ENCODE measurements at places on chromosomes 5 and 9.

DNA sequence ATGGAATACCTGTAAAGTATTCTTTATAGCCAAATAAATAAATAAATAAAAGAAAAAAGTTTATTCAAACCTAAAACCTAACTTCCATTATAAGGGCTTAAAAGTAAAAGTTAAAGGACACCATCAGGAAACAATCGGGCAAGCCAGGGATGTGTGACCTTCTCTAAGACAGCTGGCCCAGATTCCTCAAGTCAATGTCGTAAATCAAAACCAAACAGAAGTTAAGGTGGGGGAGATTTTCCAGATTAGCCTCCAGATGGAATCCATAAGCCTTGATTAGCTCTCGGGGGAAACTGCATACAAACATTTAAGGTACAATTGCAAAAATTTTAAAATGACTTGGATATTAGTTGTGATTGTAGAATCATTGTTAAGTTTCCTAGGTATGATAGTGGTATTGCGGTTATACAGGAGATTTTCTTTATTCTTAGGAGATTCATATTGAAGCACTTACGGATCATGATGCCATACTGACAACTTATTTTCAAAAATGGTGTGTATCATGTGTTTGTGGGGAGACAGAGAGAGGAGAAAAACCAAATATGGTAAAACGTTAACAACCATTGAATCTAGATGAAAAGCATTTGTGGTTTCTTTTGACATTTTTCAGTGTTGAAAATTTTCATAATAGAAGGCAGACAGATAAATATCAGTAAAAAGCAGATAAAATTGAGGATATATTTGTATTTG is 21.5 kb upstream of the MGAT1 start:
- no peak for DNase-seq

- no peak for DNase-seq
Measured at GRCh38 chr5:79301046-79301712, 65.2 kb downstream of the JMY start.

DNA sequence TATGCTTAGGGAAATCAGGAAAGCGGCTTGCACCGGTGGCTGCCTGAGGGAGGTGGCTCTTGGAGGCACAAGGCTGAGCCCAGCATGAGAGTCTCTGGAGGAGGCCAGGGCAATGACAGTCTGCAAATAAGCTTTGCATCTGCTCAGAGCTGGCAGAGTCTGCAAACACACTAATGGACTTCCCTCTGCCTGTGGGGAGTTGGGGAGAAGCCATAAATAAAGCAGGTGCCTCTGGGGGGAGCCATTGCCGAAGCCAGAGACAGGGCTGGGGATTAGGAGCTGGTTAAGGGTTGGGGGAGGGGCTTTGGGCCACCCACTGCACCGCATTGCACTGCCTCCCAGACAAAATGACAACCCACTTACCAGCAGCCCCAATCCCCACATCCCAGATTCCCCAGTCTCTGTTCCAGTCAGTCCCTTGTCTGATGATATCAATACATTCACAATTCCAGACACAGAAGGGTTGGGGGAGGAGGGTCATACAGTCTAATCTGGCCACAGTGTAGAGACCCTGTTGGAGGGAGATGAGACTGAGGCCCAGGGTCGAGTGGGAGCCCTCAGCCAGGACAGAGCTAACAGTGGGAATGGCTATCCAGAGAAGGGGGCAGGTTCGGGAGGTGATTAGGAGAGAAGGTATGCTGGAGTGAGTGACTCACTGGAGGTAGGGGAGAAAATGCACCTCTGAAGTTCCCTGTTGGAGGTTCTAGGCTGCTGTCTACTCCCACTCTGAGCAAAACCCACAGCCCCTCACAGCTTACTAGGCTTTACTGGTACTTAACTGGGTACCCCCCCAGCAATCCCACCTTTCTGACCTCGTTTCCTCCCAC is 53.7 kb downstream of the PAX5 start:
- no peak for DNase-seq

GRCh38 chr5:91024206-91024605 is 358.9 kb downstream of the ARRDC3 start:
- no peak for DNase-seq

DNA sequence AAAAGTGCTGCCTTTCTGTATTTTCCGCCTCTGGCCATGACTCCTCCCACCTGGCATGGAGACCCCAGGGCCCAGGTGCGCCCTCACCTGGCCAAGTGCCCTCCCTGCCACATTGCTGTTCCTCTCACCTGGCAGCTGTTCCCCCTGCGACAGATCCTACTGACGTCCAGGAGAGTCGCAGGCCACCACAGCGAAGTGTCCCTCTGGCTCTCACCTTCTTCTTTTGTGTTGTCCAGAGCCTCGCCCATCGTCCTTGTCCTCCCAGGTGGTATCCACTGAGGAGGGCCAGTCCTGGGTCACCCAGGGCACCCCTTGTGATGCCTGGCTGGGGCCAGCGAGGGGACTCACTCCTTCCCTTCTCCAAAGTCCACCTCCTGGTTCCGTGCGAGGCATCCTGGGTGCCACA is 2.6 kb downstream of the NKD2 start:
- DNase-seq: peak; percentile 43

- no peak for DNase-seq
Measured at GRCh38 chr9:135255033-135255840, 167.8 kb downstream of the OLFM1 start.

- no peak for DNase-seq
Measured at GRCh38 chr9:105418588-105419500, 29.0 kb upstream of the FSD1L start.

- DNase-seq: no peak
Measured at GRCh38 chr5:155134130-155134529, 120.6 kb downstream of the KIF4B start.

DNA sequence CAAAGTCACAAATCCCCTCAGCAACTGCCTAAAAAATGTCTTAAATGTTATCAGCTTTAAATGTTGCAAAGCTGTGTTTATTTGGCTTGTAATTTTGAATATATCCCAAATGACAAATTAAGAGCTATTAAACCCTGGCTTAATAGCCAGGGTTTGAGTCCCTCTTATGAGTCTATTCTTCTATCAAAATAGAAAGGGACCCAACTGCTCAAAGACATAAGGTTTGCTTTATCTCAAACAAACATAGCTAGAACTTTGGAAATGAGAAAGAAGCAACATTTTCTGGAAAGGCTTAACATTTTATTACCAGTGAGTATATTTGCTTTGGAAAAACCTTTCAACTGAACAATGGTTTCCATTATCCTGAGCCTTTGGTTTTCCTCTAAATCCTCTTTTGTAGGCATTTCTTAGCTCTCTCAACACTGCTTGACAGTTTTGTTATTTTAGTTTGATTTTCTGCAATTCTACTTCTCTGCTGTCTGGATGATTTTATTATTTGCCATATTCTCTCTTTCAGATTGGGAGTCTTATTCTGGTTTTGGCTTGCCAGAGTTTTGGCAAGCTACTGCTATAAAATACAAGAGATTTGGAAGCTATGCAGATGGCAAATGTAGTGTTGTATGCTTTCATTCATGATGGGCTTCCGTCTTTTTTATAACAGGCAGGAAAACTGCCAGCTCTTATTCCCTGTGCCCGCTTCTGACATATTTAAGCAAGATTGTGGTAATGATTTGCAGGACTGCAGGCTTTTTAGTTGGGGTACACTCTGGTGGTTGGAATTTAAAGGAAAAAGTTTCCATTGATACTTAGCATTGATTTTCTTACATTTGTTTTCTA is 734.9 kb downstream of the DTWD2 start:
- no peak for DNase-seq

DNA sequence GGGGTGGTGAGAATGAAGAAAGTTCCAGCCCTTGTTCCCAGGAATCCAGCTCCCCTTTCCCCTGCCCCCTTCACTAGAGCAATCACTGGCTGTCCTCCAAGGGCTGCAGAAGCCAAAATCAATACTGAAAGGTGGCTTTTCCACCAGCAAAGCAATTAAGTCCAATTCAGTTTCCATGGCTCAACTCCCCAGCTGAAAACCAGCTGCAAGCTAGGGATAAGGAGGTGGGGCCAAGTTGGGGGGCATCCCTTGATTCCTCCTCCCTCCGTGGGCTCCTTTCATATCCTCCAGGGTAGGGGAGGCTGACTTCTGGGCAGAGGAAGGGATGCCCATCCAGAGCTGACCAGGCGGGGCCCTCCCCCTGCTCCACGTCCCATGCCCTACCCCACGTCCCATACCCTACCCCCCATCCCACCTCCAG is 22.7 kb downstream of the CAMK2A start:
- DNase-seq: no peak

- peak; percentile 93 for DNase-seq
Measured at GRCh38 chr9:77475641-77476473, 172.3 kb downstream of the GNA14 start.

DNA sequence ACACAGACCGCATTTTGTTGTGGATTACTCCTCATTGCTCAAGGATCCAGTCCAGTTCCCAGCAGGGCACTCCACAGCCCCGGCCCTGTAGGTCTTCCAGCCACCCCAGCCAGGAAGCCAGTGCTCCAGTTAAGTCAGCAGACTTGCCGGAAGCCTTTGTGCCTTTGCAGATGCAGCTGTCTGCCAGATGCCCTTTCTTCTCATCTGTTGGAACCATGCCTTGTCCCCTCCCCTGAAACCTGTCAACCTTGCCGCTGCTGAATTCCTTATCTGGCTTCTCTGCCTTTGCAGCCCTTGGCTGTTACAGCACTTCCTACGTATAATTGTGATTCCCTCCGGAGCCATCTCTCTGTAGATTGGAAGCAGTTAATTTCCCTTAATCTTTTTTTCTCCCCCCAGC is 28.4 kb downstream of the PSAT1 start:
- no peak for DNase-seq

GRCh38 chr5:142600611-142601358 is 85.1 kb downstream of the FGF1 start:
- no peak for DNase-seq

- peak; percentile 88 for DNase-seq
Measured at GRCh38 chr5:1315709-1316587, 21.1 kb upstream of the TERT start.

DNA sequence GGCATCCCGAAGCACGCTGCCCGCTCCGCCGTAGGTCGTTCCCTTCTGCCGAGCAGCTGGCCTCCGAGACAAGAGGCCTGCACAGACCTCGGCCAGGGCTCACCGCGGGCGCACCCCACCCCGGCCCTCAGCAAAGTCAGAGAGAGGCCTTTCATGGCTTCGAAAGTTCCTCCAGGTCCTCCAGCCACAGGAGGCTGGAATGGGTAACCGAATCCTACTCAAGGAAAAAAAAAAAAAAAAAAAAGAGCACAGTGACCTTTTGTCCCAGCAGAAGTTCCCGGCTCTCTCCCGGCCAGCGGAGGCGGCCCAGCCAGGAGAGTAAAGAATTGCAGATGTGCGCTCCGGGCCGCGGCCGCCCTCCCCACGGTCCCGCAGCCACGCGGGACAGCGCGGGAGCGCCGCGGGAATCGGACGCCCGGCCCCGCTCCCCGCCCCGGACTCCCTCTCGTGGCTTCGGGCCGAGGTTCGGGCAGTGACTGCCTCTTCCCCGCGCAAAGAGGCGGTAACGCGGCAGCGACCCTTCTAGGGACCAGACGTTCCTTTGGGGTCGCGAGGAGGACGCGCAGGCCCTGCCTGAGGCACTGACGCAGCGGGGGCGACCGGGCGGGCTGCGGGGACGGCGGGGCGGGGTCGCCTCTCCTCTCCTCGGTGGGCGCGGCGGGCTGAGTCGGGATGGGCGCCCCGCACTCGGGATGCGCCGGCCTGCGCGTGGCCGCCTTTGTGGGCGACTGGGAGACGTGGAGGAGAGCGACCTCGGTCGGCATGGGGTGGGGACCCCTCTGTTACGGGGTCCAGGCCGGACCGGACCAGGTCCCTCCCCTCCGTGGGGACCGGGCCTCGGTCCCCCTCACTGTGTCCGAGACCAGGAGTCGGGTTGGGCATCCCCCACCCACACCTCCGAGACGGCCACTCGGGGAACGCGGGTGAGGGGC is 754 bp downstream of the GFPT2 start:
- DNase-seq: no peak

DNA sequence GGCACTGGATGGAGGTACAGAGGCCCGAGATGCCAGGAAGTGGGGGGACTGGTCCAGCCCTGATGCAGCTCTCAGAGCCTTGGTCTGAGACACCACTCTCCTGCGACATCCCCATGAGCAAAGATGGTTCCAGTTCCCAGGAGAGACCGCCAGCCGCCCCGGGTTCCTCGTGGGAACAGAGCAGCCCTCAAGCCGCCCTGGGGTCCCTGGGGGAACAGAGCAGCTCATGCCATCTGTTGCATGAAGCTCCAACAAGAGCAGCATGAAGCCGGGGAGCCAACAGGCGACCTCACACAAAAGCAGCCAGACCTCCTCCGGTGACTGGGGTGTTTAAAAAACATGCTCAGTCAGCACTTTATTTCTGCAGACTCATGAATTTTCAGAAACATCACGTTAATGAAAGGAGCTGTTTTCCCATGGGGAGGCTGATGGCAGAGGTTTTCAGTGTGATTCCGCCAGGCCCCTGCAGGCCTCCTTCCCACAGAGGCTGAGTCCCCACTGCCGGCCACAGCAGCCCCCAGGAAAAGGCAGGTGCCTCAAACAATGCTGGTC is 6.2 kb downstream of the SLC6A18 start:
- no peak for DNase-seq

DNA sequence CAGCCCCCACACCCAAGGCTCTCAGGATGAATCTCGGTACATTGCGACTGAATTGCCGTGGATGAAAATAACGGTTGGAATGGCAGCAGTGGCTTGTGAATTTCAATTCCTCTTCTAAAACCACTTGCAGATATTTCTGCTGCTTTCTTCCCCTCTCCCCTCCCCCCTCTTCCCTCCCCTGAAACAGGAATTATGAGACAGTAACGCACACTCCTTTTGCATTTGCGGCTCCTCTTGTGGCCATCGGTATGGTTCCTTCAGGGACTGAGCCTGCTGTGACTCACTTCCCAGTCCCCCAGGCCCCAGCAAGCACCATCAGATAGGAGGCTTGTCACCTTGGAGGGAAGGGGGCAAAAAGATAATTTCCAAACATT is 9.7 kb downstream of the DCANP1 start:
- DNase-seq: no peak

DNA sequence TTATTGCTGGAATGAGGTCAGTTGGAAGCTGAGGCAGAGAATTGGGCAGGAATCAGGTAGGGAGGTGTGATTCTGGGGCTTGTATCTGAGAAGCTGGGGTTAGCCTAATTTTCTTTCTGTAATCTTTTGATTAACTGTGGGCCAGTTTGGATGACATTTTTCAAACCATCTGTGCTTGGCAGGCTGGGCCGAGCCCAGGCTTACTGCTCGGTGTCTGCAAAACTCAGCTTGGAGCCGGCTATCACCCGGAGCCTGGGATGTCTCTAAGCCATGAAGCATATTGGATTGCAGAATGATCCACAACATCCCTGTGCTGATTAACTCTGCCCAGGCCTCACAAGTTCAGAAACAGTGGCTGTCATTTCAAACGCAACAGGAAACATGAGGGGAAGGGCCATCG is 26.5 kb downstream of the KCNMB1 start:
- no peak for DNase-seq

GRCh38 chr5:14809369-14810155 is 62.0 kb downstream of the ANKH start:
- DNase-seq: peak; percentile 95

GRCh38 chr5:169893010-169893409 is 87.3 kb downstream of the INSYN2B start:
- DNase-seq: no peak

Data from activated CD4-positive, alpha-beta T cell treated with anti-CD3 and anti-CD28 coated beads, Interleukin-2, amount 50 U/mL, for 16 hours (primary cell).